ENCODE measurements at places on chromosomes 2 and 18.
A peak's percentile ranks its signal among the peaks of the same experiment; 100 is the strongest.

DNA sequence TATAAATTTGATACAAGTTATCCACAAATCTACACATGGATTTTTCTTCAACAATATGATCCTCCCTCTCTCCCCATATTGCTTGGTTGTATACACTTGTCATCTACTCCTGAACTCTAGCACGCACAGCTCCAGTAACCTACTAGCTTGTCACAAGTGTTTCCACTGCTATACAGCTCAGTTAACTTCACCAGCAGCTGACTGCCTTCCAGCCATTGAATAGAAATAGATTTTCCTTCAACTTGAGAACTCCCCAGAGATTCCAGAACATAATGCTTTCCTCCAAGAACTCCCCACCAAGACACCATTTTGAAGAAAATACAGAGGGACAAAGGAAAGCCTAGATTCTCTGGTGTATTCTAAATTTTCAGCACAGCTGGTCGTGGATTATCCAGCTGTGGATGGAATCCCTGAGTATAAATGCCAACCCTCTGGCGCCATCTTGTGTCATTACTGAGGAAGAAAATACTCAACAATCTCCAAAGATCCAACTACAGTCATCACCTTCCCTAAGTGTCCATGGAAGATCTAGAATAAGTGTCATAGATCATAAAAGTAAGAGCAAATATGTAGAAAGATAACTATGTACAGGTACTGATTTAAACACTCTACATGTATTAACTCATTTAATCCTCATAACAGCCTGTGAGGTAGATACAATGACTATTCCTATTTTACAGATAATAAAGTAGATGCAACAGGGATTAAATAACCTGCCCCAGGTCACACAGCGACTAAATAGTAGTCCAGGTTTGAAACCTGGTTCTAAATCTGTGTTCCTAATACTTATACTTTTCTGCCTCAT lies 156.7 kb downstream of the ARHGAP28 start:
- DNase-seq, result peak; percentile 50

DNA sequence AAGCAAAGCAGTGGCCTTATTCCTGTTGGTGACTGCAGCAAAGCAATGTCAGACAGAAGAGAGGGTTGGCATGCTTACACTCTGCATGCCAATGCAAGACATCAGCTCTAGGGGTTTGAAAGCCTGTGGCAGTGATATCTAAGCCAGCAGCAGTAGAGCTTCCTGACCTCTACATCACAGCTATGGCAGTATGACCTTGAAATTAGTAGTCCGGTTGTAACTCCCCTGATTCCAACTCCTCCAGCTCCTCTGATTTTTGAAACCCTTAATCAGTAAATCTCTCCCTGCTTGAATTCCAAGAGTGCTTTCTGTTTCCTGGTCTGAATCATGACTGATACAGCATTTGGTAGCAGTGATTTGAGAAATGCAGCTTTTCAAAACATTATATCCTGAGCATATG lies 60.0 kb upstream of the LRP1B start:
- DNase-seq, result no peak

DNA sequence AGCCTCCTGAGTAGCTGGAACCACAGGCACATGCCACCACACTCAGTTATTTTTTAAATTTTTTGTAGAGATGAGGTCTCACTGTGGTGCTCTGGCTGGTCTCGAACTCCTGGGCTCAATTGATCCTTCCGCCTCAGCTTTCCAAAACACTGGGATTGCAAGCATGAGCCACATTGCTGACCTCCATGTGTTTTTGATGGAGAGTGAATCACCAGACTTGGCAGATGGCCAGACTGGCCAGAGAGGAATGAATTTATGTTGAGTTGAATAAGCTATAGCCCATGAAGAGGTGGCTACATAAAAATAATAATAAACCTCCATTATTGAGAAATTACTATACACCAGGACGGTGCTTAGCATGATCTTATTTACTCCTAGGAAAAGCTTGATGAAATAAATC lies 91.5 kb downstream of the MREG start:
- peak; percentile 74 for DNase-seq

DNA sequence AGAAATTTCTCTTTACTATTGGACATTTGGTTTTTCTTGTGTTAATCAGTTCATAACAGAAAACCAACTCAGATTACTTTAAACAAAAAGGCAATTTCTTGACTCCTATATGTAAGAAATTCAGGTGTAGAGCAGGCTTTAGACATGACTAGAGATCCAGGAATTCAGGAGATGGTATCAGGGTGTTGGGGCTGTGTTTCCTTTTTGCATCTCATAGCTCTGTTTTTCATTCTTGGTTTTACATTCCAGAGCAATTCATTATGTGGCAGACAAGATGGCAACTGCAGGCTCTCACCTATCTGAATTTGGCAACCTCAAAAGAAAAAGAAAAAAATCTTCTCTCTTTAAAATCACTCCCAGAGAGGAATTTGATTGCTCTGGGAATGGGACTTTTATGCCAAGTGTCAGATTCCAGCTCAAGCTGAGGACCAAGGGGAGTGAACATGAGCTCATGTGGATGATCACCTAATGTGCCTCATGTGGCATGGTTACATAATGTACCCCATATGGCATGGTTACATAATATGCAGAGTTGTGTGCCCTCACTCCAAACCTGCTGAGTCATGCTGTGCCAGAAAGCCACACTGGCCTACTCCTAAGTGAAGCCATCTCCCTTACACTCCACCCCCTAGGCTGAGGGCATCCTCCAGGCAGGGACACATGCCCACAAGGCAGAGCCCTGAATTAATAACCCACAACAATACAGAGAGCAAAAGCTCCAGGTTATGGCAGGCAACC lies 282.7 kb downstream of the MBD2 start:
- peak; percentile 1 for DNase-seq

GRCh38 chr2:157760949-157761348 lies 115.2 kb downstream of the ACVR1 start:
- DNase-seq, result no peak

Data from HFF-Myc (cell line).